ENCODE measurements at places on chromosomes 2 and 18. TPM values are rescaled to one million over a fixed set of nuclear protein-coding genes. Genes with fewer than 3 reads are reported as not detected.

Gene MC4R
- 0.37 TPM for total RNA-seq

- DNase-seq: no peak
These were observed 55.3 kb upstream of the CHST9 start for GRCh38 chr18:27240383-27240782.

DNA sequence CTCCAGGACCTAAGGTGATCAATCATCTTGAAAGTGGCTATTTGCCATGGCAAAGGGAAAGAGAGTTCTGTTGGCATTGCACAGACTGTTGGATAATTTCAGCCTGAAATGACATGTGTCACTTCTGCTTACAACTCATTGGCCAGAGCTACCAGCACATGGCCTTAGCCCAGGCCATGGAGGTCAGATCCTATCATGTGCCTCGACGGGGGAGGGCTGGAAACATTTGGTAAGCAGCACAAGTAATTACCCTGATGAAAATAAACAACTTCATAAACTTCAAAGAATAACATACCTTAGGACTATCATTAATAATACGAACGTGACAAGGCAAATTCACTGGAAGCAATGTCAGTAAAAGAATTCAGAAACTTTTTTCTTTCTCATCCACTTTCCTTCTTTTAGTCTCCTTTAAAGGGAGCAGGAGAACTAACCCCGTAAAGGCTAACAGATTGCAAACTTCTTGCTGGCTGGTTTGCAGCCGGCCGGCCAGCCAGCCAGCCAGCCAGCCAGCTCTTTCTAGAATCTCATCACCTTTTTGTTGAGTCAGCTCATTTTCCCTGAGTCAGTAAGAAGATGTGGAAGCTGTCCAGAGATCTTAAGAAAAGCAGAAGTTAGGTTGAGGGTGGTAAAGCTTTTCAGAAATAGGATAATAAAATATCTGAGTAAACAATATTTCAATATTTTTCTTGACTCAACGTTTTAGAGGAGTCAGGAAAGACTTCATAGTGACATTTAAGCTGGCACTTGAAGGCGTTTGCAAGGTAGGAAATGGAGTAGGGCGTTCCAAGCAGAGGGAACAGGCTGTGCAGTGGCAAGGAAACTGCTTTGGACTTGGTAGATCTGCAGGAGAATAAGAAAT lies 31.9 kb downstream of the CNRIP1 start:
- peak; percentile 59 for DNase-seq

- no peak for DNase-seq
These were observed 27.8 kb downstream of the MTX2 start for GRCh38 chr2:176297067-176297466.

- DNase-seq: no peak
These were observed 2.8 kb downstream of the CYTIP start for GRCh38 chr2:157441072-157441454.

Data from lung (tissue), 17 donors.